ENCODE measurements at places on chromosomes 4 and X. TPM values are rescaled to one million over a fixed set of nuclear protein-coding genes. Genes with fewer than 3 reads are reported as not detected.

The TAF7L gene
- total RNA-seq, result 0.43 TPM

- no peaks in the 10 kb centered on the region for H3K36me3 ChIP-seq
- no peaks in the 10 kb centered on the region for H3K27me3 ChIP-seq
- H3K4me1 ChIP-seq, result peaks cover 11% of the 10 kb centered on the region
- H3K4me3 ChIP-seq, result no peak overlapping the region
- DNase-seq, result no peak
- no peak overlapping the region for H3K27ac ChIP-seq
Measured at GRCh38 chrX:155218777-155219176, 2.5 kb downstream of the VBP1 start.

GRCh38 chr4:84481860-84482245 lies 17.2 kb downstream of the NKX6-1 start:
- H3K27ac ChIP-seq, result no peak overlapping the region
- H3K36me3 ChIP-seq, result no peaks in the 10 kb centered on the region
- H3K4me1 ChIP-seq, result no peaks in the 10 kb centered on the region
- peaks cover 90% of the 10 kb centered on the region for H3K27me3 ChIP-seq

- H3K27me3 ChIP-seq, result no peaks in the 10 kb centered on the region
- no peaks in the 10 kb centered on the region for H3K36me3 ChIP-seq
- H3K4me3 ChIP-seq, result no peak overlapping the region
- no peak overlapping the region for H3K27ac ChIP-seq
- H3K4me1 ChIP-seq, result no peaks in the 10 kb centered on the region
- DNase-seq, result no peak
Measured at GRCh38 chrX:68112321-68112720, 321.0 kb downstream of the OPHN1 start.

- H3K36me3 ChIP-seq, result no peaks in the 10 kb centered on the region
- no peaks in the 10 kb centered on the region for H3K4me1 ChIP-seq
- no peak overlapping the region for H3K4me3 ChIP-seq
- DNase-seq, result no peak
Measured at GRCh38 chr4:31146366-31146765, 426.2 kb downstream of the PCDH7 start.

GRCh38 chr4:136319789-136320464 lies 1212.4 kb downstream of the PCDH18 start:
- no peak overlapping the region for H3K27ac ChIP-seq
- no peak overlapping the region for H3K4me3 ChIP-seq
- H3K36me3 ChIP-seq, result no peaks in the 10 kb centered on the region
- H3K27me3 ChIP-seq, result no peaks in the 10 kb centered on the region
- no peak for DNase-seq
- H3K4me1 ChIP-seq, result no peaks in the 10 kb centered on the region

GRCh38 chr4:53905276-53905940 lies 159.0 kb downstream of the CHIC2 start:
- H3K36me3 ChIP-seq, result no peaks in the 10 kb centered on the region
- peak overlapping the region; percentile 71 for H3K4me3 ChIP-seq
- peak; percentile 45 for DNase-seq
- H3K27me3 ChIP-seq, result no peaks in the 10 kb centered on the region
- H3K4me1 ChIP-seq, result peaks cover 45% of the 10 kb centered on the region
- H3K27ac ChIP-seq, result peak overlapping the region; percentile 19

DNA sequence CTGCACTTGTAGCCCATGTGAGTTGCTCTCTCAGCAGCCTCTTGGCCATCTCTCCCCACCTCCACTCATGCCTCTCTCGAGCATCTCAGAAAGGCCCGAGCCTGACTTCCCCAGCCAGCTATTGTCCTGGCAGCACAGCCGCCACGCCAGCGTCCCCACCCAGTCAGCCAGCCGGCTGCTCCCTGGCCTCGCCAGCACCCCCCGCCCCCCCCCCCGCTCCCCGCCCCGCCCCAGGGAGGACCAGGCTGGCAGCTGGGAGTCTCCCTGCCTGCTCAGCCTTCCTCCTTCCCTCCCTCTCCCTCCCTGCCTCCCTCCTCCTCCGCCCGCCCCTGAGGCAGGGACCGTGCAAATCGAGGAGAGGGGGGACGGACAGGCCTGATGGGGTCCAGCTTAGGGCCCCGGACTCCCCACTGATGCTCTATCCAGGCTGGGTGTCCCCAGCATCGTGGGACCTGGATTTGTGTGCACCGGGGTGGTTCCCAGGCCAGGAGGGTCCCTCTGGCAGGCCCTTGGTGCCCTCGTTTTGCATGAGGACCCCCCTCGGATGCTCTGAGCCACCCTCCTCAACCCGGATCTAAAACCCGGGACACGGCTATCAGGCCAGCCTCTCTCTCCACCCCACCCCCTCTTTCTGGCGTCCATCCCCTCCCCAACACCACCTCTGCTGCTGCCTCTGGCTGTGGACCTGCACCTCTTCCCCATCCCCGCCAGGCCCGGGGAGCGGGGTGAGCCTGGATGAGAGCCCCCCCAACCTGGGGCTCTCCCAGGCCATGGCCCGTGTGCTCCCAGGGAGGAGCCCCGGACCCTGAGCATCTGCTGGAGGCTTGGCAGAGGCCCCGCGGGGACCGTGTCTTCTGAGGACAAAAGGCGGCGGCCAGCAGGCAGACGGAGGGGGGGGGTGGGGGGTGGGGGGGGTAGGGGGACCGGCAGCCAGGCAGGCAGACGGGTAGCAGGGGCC lies at the start of gene GPR173:
Gene GPR173, plus strand, starts transcription at position 621 of the 958 bp plus-strand sequence. CDS start 27,833 bp downstream, outside the sequence.
- peak within 1 kb of the TSS; percentile 77 for H3K4me3 ChIP-seq
- H3K27me3 ChIP-seq, result no peaks in the 10 kb centered on the region
- peaks cover 5% of the 10 kb centered on the region for H3K4me1 ChIP-seq
- peak within 1 kb of the TSS; percentile 51 for H3K27ac ChIP-seq
- peak; percentile 64 for DNase-seq
- no peaks in the 10 kb centered on the region for H3K36me3 ChIP-seq

The PWWP3B gene
- total RNA-seq, result not detected

- no peaks in the 10 kb centered on the region for H3K36me3 ChIP-seq
- no peaks in the 10 kb centered on the region for H3K27me3 ChIP-seq
- no peak for DNase-seq
- H3K4me3 ChIP-seq, result no peak overlapping the region
- H3K4me1 ChIP-seq, result peaks cover 3% of the 10 kb centered on the region
Measured at GRCh38 chrX:134865682-134866255, 125.0 kb upstream of the SMIM10 start.

DNA sequence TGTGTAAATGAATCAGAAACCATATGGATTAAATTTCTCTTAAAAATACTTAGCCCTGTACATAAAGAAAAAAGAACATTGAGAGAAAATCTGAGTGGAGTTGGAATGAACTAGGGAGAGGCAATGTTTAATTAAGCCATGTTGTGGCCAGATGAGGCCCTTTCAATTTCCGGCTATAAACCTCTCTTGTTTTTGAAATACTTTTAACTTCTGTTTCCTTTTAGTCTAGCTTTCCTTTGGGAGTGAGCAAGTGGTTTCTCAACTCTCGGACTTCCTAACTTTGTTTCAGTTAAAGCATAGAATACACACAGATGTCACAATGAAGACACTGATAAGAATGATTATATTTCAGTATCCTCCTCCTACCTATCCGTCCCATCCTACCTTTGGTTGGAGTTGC lies 197.2 kb downstream of the ARHGAP24 start:
- no peaks in the 10 kb centered on the region for H3K4me1 ChIP-seq
- no peaks in the 10 kb centered on the region for H3K36me3 ChIP-seq
- H3K4me3 ChIP-seq, result no peak overlapping the region
- H3K27ac ChIP-seq, result no peak overlapping the region

- 0 out of 2 replicates have a peak overlapping the region, but pooled peaks have one; percentile 42 for H3K4me3 ChIP-seq
- peak; percentile 4 for DNase-seq
- no peaks in the 10 kb centered on the region for H3K27me3 ChIP-seq
Measured at GRCh38 chrX:139971394-139971749, 6.1 kb upstream of the CXorf66 start.

The H2BW2 gene
- total RNA-seq, result not detected

GRCh38 chrX:67437821-67438220 lies 106.0 kb upstream of the AR start:
- no peaks in the 10 kb centered on the region for H3K36me3 ChIP-seq
- H3K4me3 ChIP-seq, result no peak overlapping the region
- no peaks in the 10 kb centered on the region for H3K27me3 ChIP-seq
- no peak overlapping the region for H3K27ac ChIP-seq

DNA sequence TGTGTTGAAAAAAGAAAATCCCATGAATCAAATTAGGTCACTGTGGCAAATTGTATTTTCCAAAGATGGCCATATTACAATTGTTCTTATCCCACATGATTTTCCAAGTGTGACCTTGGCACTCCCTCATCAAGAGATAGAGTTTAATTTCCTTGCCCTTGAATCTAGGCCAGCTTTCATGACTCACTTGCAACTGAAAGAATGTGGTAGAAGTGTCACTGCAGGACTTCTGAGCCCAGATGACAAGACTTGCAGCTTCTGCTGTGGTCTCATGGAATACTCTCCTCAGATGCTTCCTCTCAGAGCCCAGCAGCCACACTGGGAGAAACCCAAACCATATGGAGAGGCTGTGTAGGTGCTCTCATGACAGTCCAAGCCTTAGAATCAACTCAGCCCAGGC lies 139.0 kb downstream of the ADAMTS3 start:
- no peak overlapping the region for H3K27ac ChIP-seq
- H3K36me3 ChIP-seq, result no peaks in the 10 kb centered on the region
- peak; percentile 50 for DNase-seq
- H3K4me1 ChIP-seq, result no peaks in the 10 kb centered on the region

GRCh38 chr4:7124689-7125442 lies 57.0 kb upstream of the GRPEL1 start:
- H3K4me3 ChIP-seq, result no peak overlapping the region
- H3K36me3 ChIP-seq, result no peaks in the 10 kb centered on the region
- DNase-seq, result peak; percentile 96
- peaks cover 5% of the 10 kb centered on the region for H3K4me1 ChIP-seq

GRCh38 chrX:3293251-3293650 lies 53.2 kb downstream of the MXRA5 start:
- H3K27ac ChIP-seq, result no peak overlapping the region
- DNase-seq, result no peak
- H3K4me3 ChIP-seq, result no peak overlapping the region
- H3K27me3 ChIP-seq, result no peaks in the 10 kb centered on the region

The CITED1 gene
- total RNA-seq, result not detected

Measured in GM23248 (cell line).